ENCODE measurements at places on chromosomes 12 and 14.

DNA sequence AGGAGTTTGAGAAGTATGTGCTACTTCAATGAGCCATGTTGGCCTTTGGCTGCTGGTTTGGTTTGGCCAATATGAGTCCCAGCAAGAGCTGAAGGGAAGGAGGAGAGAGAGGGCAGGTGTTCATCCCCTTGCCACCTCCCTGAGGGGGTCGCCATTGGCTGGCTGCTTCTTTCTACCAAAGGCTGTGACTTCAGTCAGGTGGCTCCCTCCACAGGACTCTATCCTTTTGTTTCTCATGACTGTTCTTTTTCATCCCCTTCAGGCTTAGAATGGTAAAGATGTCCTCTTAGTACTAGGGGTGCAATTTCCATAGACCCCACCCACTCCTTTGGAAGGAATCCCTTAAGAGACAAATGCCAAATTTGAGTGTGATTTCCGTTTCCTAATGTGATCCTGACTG lies 31.2 kb upstream of the OTOGL start:
- no peak for DNase-seq

GRCh38 chr14:75306927-75307699 lies 28.5 kb downstream of the FOS start:
- peak; percentile 82 for DNase-seq

GRCh38 chr12:63404611-63405010 lies 253.6 kb upstream of the AVPR1A start:
- no peak for DNase-seq

- peak; percentile 77 for DNase-seq
These were observed 37.0 kb upstream of the NT5DC3 start for GRCh38 chr12:103877934-103878510.

GRCh38 chr14:58467575-58467974 lies 40.1 kb downstream of the KIAA0586 start:
- no peak for DNase-seq

DNA sequence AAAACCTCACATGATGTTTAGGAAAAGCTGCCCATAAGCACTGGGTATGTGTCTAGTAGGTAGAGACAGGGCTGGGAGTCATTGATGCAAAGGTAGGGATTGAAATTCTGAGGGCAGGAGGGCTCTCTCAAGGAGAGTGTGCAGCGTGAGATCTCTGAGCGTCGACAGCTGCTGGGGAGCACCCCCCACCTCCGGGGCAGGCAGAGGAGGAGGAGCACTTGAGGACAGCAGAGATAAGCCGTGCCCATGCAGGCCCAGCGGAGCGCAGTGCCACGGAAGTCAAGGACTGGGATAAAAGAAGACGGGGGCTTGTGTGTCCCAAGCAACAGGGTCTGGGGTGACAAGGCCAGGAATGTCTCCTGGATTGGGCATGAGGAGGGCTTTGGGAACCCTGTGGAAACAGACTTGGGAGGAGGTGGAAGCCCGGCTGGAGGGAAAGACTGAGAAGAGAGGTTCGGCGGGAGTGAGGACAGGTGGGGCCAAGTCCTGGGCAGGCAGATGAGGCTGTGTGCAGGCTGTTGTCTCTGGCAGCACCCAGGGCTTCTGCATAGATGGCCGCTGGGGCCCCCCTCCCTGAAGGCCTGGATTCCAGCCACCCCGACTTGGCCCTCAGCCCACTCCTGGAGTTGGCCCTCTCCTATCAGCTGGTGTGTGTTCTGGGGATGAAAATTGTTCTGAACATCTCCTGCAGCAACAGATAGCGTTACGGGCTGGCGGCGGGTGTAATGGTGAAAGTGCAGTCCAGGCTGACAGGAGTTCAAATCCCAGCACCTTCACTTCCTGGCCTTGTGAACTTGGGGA lies 1.9 kb downstream of the CACNA2D4 start:
- DNase-seq: no peak

- no peak for DNase-seq
These were observed 186.2 kb downstream of the DUSP6 start for GRCh38 chr12:89166121-89166520.

- no peak for DNase-seq
These were observed 74.9 kb upstream of the ATP2B1 start for GRCh38 chr12:89783359-89784060.

DNA sequence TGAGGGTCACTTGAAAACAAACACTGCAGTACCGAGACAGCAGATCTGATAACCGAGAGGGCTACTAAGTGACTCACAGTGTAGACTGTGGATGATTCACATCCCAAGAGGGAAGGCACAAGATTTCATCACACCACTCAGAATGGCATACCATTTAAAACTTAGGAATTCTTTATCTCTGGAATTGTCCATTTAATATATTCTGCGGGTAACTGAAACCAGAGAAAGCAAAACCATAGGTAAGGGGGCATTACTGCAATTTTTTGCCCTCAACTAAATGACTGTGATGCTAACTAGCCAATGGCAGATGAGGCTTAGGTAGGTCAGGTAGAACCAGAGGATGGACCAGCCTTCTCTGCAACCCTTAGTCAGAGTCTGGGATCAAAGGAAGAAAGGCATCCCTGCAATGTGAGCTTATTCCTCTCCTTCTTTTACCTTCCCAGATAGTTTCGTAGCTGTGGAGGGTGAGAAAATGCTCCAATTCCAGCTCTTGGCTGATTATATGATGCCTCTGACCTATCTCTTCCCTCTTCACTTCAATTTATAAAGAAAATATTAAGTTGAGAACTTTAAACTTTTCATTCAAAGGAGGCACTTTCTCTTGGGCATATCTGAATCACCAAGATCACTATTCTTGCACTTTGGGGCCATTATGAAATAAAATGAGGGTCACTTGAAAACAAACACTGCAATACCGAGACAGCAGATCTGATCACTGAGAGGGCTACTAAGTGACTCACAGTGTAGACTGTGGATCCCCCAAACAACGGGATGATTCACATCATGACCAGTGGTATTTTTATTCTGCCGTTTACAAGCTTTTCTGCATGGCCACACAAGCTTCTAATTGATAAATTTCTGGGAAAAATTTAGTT lies 6.8 kb downstream of the ART4 start:
- no peak for DNase-seq

GRCh38 chr12:45279931-45280830 lies 64.3 kb downstream of the ANO6 start:
- DNase-seq: no peak

DNA sequence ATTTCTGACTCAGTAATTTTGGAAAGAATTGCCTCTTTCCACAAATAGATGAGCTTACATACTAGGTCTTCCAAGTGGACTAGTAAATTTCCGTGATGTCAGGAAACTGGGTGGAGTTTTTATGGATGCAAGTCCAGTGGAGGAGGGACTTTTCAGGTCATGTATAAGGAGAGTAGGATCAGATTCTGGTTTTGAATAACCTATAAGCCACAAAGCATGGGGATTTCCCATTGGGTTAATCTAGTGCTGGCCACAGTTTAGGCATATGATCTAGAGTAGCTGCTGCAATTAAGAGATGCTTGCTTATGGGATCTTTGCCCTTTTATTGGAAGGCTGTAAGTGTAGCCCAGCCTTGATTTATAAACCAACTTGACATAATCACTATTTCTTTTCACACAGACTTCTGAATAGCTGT lies 33.8 kb downstream of the STK38L start:
- DNase-seq: peak; percentile 28

DNA sequence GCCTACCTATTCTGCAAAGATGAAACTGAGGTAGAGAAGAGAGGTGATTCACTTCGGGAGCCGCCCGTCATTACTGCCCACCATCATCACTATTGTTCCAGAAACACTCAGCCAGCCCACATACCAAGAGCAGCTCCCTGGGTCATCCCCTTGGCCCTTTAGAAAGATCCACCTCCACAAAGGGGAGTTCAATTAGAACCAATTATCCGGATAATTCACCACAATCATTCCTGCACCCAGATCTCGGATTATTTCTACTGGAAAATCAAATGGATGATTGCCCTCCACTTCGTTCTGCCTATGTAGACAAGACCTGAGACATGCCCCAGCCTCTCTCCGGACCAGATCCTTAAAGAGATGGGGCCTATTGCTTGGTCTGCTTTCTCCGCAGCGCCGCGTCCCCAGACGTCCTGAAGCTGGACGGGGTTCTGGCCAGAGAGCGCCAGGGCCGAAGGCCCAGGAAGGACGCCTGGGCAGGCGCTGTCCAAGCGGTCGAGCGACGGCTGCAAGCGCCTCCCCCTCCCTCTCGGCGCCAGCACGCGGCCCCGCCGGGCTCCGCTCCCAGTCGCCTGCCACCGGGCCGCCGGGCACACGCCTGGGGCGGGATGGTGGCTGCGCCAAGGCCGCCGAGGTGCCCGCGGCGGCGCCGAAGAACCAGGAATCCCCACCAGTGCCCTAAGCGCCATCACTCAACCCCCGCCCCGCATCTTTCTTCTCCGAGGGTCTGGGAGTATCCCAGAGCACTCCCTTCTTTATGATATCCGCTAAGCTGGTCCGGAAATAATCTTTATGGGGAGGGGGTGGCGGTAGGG lies 1.3 kb upstream of the ASCL1 start:
- peak; percentile 56 for DNase-seq
